ENCODE measurements at places on chromosomes 11 and 22.

DNA sequence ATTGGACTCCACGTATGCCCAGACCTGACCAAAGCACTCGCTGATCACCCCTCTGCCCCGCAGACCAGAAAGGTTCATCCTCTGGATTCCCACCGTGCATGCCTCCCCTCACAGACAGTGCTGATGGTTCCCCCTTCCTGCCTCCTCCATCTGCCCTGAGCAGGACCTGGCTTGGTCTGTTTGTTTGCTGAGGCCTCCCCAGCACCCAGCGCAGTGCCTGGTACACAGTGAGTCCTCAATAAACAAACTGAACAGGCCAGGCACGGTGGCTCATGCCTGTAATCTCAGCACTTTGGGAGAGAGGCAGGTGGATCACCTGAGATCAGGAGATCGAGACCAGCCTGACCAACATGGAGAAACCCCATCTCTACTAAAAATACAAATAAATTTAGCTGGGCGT is 23.7 kb upstream of the RPS3 start:
- DNase-seq = no peak

DNA sequence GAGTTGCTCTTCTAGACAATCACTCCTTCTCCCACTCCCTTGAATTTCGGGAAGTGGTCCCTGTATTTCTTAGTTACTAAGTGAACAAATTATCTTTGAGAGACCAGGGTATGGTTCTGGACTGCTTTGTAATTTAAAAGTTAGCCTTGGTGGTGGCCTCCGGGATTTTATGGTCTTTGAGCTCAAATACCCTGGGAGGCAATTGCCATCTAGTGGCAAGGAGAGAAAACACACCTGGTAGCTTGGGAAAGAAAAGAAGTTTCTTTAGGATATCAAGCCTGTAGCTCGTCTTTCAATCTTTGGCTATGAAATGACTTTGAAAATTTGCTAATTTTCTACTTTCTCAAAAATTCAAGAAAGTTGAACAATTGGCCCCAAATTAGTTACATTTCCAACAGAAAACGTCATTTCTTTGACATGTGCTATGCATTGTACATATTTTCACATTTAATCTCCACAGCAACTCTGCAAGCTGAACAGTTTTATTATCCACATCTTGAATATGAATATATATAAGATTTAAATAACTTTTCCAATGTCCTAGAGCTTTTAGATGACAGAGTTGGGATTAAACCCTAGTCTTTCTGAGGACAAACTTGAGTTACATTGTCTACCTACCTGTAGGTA is 39.1 kb downstream of the MMP27 start:
- peak; percentile 63 for DNase-seq

GRCh38 chr22:29744902-29745301 is 21.9 kb downstream of the ZMAT5 start:
- DNase-seq = no peak

DNA sequence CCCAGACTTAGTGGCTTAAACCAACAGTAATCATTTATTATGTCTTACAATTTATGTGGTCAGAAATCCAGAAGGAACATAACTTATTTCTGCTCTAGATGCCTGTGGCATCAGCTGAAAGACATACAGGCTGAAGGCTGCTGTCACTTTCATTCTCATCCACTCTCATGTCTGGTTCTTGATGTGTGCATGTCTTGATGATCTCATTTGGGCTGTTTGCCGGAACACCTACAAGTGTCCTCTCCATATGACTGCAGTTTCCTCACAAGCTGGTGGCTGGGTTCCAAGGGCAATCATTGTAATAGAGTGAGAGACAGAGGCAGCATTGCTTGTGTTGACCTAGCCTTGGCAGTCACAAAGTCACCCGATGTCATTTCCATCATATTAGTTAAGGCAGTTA is 1375.9 kb upstream of the RAG2 start:
- peak; percentile 6 for DNase-seq

DNA sequence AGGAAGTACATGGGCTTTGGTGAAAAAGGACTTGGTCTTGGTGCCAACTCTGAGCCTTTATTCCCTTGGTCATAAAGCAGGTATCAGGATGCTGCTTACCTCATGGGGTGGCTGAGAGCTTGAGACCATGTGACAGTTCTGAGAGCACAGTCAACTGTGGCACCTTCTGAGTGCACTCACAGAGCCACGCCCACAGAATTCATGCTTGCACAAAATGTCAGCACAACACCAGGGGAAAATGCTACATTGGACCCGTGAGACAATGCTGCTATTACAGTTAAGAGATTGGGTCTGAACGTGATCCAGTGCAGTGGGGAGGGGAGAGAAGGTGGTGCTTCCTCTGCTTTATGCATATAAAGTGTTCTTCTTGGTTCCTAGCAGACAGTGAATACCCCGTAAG is 79.5 kb upstream of the SPON1 start:
- DNase-seq = no peak

GRCh38 chr22:46068181-46068592 is 82.1 kb upstream of the PPARA start:
- DNase-seq = no peak

DNA sequence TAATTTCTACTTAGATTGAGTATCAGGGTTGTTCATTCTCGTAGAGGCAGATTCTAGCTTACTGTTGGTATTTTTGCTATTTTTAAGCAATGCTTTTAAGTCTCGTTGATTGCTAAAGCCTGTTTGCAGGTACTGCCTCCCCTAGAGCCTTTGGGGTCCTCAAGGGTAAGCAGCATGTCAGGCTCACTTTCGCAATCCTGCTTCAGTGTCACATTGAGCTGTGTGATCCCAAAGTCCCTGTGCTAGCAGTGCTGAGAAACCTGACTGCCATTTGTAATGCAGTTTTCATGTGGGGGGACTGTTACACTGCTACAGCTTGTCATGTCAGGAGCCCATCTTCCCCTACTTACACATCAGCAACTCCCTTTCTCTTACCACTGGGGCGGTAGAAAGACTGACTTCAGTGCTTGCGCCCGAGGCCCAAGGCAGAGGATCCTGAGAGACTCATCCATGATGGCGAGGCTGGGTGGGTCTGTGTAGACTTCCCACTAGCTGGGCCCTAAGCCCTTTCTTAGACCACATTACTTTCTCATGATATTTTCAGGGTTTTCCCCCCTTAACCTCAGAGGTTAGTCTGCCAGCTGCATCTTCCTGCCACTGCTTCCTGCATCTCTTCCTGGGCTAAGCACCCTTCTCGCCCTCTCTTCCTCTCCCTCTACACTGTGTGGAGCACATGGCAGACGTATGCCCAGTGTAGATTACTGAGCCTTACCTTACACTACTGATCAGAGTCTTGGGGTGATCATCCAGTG is 40.8 kb upstream of the ST14 start:
- no peak for DNase-seq

GRCh38 chr22:29380856-29381255 is 7.5 kb downstream of the AP1B1 start:
- DNase-seq = no peak

DNA sequence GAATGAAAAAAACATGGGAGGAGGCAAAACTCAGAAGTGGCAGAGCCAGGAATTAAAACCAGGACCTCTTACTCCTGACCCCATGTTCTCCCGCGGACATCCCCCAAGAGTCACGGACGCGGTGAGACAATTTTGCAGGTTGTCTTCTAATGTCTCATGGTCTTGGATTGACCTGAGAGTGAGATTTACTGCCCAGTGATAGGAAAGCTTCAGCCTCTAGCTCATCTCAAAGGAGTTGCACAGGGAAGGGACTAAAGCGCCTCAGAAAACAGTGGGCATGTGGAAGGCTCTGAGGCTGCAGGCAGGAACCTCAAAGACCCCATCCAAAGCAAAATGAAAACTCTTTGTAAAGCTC is 197.4 kb downstream of the ADAMTS15 start:
- no peak for DNase-seq

- DNase-seq = peak; percentile 62
These were observed 51.5 kb downstream of the LHFPL7 start for GRCh38 chr22:24894998-24895397.

DNA sequence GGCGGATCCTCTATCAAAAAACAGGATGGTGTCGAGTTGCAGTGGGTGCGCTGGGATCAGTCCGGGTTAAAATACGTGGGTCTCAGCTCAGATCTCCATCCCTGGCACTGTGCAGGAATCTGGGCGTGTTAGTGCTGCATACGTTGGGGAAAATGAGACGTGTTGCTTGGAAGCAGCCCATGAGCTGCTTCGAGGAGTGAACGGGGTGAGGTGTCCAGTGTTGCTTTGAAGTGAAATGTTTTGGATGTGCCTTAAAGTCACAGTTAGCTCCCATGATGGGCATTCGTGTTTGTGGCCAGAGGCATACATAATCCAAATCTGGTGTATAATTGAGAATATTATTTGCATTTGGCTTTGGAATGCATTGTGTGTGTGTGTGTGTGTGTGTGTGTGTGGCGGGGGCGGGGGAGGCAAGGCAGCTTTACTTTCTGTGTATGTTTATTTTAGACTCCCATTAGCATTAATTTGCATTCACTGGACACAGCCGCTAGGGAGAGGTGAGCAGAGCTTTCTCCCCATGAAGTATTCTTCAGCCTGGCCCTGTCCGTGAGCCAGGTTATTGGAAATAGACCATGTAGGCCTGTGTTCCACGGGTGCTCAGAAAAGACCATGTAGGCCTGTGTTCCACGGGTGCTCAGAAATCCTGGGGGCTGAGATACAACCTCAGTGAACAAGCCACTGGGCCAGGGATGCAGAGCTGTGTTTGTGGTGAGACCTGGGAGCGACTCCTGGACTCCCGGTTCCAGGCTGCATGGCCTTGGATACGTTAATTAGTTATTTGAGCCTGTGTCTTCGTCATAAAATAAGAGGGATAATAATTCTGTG is 134.6 kb downstream of the ST3GAL4 start:
- no peak for DNase-seq

DNA sequence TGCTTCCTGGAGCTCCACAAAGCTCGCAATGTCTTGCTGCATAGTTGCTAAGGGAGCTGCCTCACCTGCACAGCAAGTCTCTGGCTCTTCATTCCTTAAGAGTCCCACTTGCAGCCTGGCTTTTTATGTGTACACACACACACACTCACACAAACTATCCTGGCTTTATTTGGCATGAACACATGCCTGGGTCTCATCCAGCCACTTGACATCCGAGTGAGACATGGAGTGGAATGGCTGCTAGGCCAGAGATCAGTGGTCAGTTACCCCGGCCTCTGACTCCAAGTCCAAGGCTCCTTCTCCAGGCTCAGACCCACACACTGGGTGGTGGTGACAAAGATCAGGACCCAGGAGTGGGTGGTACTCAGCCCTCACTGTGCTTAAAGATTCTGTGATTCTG is 37.9 kb upstream of the CLTCL1 start:
- DNase-seq = no peak

- DNase-seq = no peak
These were observed 16.4 kb upstream of the ARAP1 start for GRCh38 chr11:72768581-72768980.

DNA sequence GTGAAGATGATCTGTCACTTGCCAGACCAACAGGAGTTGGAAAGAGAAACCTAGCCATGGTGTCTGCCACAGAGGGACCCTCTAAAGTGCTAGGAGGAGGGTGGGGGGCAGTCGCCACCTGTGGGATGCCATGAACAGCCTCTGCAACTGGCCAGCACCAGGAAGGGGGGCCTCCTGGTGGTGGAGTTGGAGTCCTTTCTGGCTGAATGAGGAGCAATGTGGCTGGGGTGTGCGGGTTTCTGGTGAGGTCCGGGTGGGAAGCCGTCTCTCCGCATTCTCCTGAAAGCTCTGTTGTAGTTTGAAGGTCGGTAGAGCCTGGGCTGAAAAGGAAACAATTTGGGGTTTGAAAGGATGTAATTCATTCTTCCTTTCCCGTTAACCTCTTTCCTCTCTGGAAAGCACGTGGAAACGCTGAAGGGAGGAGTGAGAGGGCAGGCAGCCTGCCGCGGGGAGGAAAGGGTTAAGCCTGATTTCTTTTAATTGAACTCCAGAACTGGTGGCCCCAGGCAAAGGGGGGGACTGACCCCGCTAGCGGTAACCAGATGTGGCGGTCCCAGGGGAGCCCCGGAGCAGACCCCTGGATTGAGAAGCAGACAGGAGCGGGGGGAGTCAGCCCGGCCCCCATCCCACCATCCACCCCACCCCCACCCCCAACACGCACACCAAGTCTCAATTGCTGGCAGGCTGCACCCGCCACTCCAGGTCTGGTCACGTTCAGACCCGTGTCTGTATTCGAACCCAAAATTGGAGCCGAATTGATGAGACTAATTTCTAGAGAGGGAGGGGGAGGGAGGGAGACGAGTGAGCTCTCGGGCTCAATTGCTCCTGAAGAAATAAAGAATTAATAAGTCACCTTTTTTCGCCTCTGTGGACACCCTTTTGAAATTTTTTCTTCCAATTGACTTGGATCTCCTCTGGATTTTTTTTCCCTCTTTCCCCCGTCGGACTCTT is 1.8 kb upstream of the FLI1 start:
- no peak for DNase-seq

DNA sequence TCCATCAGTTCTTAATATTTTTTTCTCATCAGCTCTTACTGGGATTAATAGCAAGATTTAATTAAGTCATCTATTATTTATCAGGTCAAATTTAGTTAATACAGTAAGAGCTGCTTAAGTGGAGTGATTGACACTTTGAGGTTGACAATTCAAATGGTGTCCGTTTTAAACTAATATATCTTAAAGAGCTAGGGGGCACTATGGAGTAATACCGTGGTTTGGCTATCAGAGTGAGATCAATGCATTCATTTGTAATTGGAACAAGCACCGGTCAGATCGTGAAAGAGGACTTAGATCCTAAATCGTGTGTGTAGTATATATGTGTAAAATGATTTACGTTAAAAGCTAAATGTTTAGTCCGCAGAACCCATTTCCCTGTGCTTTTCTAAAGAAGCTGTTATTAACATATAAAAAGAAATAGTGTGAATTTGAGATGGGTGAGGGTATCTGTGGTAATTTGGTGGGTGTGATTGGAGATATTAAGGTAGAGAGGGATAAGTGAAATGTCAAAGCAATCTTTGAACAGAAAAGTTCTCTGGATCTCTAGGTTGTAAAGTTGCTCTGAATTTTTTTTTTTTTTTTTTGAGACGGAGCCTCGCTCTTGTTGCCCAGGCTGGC is 2.3 kb downstream of the SIK2 start:
- peak; percentile 59 for DNase-seq

DNA sequence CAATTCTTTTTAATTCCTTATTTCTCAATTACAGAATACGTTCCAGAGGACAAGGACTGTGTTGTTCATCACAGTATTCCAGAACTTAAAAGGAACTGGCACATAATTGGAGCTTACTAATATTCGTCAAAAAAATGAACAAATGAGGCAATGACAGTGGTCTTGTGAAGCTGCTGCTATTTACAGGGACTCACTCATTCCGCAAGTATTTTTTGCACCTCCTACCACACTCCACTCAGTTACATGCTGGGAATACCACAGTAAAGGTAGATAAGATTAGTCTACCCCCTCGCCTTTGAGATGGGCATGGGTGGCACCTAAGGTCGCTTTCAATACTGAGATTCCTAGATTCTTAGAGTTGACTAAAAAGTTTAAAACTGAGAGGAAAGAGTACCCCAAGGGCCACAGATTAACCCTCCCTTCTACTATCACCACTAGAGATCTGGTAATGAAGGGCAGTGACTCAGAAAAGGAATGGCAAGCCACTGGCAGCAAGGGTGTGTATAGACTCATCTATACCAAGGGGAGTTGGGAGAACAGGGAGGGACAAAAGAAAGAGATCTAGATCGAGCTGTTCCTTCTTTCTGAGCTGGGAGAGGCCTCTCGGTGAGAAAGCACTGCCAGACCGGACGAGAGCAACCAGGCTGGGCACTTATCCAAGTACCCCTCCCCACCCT is 85.0 kb downstream of the RPL27A start:
- DNase-seq = peak; percentile 87

- peak; percentile 46 for DNase-seq
These were observed 10.4 kb upstream of the TUB start for GRCh38 chr11:8070417-8071115.

- DNase-seq = no peak
These were observed 16.4 kb downstream of the CDKN1C start for GRCh38 chr11:2869134-2869526.

- peak; percentile 52 for DNase-seq
These were observed 21.1 kb upstream of the CAPRIN1 start for GRCh38 chr11:34030382-34030781.
